ENCODE measurements at places on chromosomes 2 and 18.

DNA sequence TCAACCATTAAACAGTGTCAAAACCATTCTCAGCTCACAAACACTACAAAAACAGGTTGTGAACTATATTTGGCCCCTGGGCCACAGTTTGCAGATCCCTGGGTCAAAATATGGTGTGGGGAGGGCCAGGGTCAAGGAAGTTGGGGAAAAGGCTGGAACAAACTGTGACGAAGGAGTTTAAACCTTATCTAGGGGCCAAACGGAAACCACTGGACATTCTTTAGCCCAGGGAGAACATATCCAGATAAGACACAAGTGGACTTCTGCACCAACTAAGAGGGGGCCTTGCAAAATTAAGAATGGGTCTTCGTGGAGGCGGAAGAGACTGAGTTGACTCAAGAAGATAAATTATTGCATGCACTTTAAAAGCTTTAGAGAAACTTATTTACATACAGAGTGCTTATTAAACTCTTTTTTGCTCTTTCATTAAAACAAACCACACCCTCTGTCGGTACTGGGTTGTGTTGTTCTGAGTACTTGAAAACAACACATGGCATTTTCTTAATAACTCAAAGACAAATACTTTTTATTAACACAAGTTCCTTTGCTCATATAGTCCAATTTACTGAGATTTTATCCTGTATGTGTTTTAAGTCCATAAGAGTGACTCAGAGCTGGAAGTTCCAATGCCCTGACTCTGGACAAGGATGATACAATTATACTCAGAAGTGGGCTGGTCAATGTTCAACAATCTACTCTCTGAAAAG is 5.3 kb upstream of the ASAP2 start:
- no peak for DNase-seq

GRCh38 chr2:186105016-186105724 is 366.6 kb downstream of the FSIP2 start:
- DNase-seq, result peak; percentile 17

DNA sequence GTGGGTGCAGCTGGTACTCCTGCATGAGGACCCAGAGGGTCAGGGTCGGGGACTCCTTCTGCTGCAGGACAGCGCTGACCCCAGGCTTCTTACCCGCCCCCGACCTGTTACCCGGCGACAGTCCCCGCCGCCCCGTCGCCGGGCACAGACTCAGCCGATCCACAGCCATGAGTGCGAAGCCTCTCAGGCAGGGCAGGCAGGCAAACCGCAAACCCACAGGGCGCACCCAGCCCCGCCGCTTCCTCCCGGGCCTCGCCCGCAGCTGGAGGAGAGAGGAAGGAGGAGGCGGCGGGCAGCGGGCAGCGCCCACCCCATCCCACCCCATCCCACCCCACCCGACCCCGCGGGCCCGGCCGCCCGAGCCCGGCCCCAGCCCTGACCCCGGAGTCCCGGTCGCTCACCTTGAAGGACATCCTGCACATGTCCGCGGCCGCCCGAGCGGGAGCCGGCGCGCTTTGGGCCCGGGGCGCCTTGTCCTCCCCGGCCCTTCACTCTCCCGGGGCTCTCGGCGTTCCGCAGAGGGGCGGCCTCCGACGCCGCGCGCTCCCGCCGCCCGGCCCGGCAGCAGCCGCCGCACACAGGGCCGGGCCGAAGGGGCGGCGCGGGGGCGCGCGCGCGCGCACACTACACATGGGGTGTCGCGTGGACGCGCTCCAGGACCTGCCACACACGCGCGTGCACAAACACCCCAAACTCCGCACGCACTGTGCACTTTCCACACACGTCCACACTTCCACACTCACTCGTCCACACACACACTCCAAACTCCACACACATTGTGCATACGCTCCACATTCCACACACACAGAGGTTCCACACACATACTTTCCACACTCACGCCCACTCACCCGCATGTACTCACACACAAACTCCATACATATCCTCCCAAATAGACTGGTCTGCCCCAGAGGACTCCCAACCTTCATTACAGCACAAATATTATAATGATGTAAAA is at the start of gene ANKRD29:
ANKRD29 (minus strand) TSS at position 603 of the 955 bp plus-strand sequence; CDS start at position 422, 181 bp downstream.
- peak; percentile 40 for DNase-seq

DNA sequence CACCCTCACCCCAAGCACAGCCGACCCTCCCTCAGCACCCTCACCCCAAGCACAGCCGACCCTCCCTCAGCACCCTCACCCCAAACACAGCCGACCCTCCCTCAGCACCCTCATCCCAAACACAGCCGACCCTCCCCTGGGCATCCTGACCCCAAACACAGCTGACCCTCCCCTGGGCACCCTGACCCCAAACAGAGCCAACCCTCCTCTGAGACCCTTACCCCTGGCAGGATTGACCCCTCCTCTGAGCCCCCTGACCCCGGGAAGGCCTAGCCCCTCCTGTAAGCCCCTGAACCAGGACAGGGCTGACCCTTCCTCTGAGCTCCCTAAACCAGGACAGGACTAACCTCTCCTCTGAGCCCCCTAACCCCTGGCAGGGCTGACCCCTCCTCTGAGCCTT is 84.4 kb upstream of the RAB6C start:
- DNase-seq, result no peak

DNA sequence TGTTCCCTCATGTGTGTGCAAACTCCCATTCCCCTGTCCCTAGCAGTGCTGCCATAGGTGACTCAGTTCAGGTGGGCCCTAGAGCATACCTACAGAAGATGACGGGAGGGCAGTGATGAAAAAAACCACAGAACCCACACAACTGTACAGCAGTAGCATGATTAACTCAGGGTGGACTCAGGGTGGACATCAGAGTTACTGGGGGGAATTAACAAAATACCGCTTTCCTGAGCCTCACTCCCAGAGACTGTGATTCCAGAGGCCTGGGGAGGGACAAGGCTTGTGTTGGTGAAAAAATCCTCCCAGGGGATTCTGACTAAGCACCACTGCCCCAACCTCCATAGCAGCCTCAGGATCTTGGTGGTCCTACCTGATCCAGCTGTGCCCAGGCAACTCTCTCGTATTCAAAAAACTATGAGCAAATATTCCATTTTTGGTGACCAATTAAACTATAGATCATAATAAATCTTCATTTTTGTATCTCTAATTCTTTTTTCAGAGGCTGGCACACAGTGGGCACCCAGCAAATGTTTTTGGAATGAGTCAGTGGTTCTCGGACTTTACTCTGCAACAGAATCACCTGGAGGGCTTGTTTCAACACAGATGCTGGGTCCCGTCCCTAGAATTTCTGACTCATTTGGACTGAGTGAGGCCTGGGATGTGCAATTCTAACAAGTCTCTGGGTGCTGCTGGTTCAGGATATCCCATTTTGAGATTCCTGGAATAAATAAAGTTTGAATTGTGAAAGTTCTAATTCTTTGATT is 84.1 kb upstream of the NABP1 start:
- no peak for DNase-seq

- no peak for DNase-seq
Measured at GRCh38 chr2:85371045-85371444, 16.5 kb downstream of the ELMOD3 start.

DNA sequence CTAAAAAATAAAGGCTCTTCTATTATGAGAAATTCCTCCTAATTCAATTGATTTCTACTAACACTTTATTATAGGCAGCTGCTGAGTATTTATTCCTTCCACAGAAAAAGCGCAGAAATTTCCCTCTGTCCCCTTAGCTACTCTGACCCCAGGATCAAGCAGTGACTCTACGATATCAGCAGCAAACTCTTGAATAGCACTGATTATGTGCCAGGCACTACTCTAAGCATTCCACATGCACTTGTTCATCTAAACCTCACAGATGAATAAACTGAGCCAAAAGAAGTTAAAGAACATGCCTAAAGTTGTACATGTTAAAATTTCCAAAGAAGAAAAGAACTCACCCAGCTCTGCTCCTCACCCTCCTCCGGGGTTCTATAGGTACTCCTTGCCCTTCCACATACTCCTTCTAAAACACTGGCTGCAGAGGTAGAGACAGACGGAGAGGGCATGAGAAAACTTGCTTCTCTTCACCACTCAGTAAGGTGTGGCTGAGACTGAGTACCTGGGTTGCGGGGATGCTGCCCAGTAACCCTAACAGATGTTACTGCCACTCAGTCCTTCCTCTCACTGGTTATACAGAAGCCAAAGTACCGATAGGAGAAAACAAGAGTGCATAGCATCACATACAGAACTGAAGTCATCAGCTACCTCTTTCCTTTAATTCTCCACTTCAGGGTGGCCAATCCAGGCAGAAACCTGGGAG is 9.9 kb downstream of the C1D start:
- DNase-seq, result no peak

DNA sequence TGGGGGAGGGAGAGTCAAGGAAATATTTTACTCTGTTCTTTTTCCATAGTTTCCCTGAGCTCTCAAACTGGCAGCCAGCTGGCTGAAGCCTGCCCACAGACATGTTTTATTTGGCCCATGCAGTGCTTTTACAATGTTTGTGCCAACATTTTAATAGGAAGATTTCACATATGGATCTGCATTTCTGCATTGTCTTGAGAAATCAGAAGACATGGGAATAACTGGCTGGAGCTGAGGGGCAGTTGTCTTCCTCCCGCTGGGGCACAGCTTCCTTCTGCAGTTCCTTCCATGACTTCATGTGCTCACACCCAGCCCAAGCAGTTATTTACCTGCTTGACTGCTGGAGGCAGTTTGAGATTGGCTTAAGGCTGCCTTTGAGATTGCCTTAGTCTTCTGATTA is 74.4 kb downstream of the PLCL1 start:
- DNase-seq, result no peak

- DNase-seq, result no peak
Measured at GRCh38 chr2:208192611-208193236, 2.9 kb upstream of the C2orf80 start.

- no peak for DNase-seq
Measured at GRCh38 chr2:135279209-135279608, 227.1 kb downstream of the RAB3GAP1 start.

GRCh38 chr2:120760446-120761135 is 24.9 kb downstream of the GLI2 start:
- no peak for DNase-seq

GRCh38 chr18:63648241-63648640 is 4.2 kb upstream of the SERPINB4 start:
- no peak for DNase-seq

GRCh38 chr2:171080607-171081006 is 80.1 kb downstream of the TLK1 start:
- DNase-seq, result no peak

DNA sequence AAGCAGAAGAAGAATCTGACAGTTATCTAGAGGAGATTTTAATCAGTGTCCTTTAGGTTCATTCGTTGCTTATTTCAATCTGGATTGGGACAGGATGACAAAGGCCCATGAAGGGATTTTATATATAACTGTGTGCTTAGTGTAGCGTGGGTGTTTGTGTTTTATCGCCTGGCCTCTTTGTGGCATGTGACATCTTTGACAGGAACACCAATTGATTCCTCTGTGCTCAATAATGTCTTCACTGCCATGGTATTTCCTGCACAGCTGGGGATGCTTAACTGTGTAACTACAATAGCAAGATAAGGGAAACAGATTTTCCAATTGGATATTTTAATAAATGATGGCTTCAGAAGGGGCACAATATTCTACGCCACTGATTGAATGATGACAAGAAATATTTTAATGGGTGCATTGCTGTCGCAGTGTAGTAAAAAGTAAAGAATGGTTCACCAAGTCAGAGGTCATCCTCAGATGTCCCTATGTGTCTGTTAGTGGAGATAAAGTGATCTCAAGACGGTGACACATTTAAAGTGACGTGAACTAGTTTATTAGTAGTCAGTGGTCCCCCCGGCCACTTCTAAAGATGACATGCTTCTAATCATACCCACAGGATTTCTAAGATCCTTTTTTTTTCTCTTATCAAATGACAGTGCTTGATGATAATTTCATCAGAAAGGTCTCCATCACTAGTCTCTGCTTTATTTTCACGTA is 160.4 kb downstream of the AGAP1 start:
- DNase-seq, result peak; percentile 76

DNA sequence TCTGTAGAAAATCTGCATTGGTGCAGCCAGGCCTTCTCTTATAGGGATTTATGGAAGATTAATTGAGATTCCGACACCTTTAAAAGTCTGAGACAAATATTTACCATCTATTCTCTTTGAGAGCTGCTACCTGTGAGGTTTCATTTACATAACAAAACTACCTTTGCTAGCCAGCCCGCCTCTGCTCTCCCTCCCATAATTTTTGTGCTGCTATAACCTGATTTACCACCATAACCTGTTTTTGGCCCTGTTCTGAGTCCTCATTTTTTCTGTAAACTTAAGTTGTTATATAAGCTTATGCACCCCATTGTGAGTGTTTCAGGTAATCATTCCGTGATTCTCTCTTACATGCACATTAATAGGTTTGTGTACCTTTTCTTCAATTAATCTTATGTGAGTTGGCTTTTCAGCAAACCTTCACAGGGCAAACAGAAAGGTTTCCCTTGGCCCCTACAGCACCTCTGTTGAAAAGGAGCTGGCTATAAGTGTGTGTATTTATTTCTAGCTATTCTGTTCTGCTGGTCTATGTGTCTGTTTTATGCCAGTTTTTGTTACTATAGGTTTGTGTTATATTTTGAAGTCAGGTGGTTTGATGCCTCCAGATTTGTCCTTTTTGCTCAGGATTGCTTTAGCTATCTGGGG is 114.9 kb upstream of the XIRP2 start:
- DNase-seq, result no peak

DNA sequence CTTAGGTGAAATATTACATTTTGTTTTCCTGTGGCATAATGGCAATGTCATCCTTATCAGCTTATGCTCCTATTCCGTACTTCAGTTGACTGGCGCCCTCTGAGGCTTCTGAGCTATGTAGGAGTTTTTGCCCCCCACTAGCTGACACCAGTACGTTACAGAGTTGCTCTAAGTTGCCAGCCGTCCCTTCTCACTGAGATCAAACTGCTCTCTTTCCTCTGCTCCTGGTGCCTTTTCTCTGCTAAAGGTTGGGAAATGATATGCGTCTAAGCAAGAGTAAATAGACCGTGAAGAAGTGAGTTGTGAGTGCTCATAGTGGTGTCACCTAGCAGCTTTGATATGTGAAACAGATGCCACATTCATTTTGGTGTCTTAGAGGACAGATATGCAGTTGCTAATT is 99.2 kb downstream of the RAPGEF4 start:
- DNase-seq, result no peak

DNA sequence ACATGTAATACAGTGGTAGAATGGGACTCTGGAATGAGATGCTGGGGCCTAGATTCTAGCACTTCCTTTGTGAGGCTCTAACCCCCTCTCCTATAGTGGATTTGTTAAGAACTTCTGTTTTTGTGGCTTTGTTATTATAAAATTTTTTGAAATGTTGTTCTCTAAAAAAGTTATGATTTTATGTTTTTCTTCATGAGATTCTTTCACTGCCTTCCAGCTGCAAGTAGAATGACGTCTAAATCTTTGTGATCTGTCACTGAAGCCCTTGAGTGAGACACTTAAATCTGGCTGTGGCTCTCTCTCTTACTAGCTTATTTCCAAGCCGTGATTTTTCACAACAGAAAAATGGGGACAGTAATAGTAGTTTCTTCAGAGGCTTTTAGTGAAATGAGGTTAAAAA is 1.6 kb downstream of the CASP8 start:
- DNase-seq, result no peak

- DNase-seq, result no peak
Measured at GRCh38 chr2:101479810-101480209, 4.9 kb upstream of the RFX8 start.

Data from dermis microvascular lymphatic vessel endothelial cell (primary cell).